ENCODE measurements at places on chromosomes 1 and 21. TPM values are rescaled to one million over a fixed set of nuclear protein-coding genes. Genes with fewer than 3 reads are reported as not detected.

DNA sequence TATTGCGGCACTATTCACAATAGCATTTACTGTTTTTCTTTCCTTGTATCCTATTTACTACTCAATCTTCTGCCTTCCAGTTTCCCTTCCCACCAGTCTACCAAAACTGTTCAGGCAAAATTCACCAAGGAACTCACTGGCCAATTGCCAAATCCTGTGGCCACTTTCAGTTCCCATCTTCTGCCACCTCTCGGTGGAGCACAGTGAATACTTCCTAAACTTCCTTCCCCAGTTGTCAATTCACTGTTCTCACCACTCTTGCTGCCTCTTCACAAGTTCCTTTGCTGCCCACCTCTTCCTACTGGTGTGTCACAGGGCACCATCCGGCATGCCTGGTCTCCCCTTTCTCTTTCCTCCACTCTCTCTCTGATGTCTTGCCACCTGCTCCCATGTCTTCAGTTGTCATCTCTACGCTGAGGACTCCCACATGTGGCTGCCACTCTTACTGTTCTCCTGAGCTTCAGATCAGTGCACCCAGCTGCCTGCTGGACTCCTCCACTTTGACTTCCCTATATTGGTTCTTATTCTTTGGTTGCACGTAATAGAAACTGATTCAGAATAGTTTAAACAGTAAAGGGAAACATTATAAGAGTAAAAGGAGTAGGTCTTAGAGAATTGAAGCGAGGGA is 114.4 kb downstream of the PIK3R3 start:
- no peak overlapping the region for H3K4me3 ChIP-seq
- H3K27ac ChIP-seq = no peak overlapping the region
- no peak for DNase-seq

DNA sequence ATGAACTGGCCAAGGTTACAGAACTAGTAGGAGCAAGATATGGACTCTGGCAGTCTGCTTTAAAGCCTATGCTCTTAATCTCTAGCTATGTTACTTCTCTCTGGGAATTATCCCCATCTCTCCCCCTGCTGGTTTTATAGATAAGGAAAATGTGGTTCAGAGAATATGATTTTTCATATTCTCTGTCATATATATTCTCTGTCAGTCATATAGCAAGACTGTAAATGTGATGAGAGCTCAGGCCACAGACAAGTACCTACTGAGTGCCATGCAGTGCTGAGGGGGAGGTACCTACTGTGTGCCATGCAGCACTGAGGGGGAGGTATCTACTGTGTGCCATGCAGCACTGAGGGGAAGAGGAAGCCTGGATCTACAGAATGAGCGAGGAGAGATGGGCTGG is 220.3 kb upstream of the FGGY start:
- no peaks in the 10 kb centered on the region for H3K36me3 ChIP-seq
- H3K27me3 ChIP-seq = no peaks in the 10 kb centered on the region
- no peak for DNase-seq

DNA sequence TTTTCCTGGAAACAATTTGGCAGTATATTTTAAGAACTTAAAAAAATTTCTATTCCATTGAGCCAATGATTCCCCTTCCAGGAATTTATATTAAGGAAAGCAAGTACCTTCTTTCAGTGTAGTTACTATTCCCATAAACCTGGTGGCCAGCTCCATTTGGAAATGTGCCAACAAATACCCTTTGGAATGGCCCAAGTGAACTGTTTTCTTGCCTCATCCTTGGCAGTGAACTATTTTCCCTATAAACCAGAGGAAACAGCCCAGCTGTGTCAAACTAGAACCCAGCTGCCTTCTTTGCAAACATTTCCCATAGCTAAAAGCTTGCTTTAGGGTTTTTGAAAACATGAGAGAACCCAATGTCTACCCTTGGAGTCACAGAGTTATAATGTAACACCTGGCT is 496.9 kb downstream of the NEGR1 start:
- H3K4me1 ChIP-seq = peaks cover 6% of the 10 kb centered on the region
- H3K36me3 ChIP-seq = no peaks in the 10 kb centered on the region

- no peaks in the 10 kb centered on the region for H3K36me3 ChIP-seq
- no peak for DNase-seq
- H3K27ac ChIP-seq = no peak overlapping the region
- H3K4me1 ChIP-seq = no peaks in the 10 kb centered on the region
- H3K4me3 ChIP-seq = no peak overlapping the region
These were observed 23.7 kb downstream of the SLC44A3 start for GRCh38 chr1:94843846-94844245.

THEMIS2 gene
- 19.3 TPM for total RNA-seq

AMY1B gene
- not detected for total RNA-seq

SYPL2 gene
- 0.49 TPM for total RNA-seq

Measured in GM23338 (cell line).